ENCODE measurements at places on chromosomes 7 and 10. TPM values are rescaled to one million over a fixed set of nuclear protein-coding genes. Genes with fewer than 3 reads are reported as not detected.

Gene HECW1
- under 0.01 TPM for total RNA-seq

Gene SPOCK2
- not detected for total RNA-seq

Gene CALHM1
- total RNA-seq = not detected

Gene GPR26
- not detected for total RNA-seq

Gene FAM25G
- not detected for total RNA-seq

Gene ASZ1
- not detected for total RNA-seq

Gene HOXA4
- not detected for total RNA-seq

Gene CRPPA
- total RNA-seq = 0.89 TPM

Gene HOXA11
- total RNA-seq = 28.4 TPM

Gene PRSS37
- not detected for total RNA-seq

Gene GRM3
- total RNA-seq = not detected

Gene GHITM
- total RNA-seq = 222 TPM

Gene TOMM7
- total RNA-seq = 138 TPM

Gene ENTPD1
- not detected for total RNA-seq

Gene TRIL
- under 0.01 TPM for total RNA-seq

Gene SFTPD
- not detected for total RNA-seq

Gene DPY19L1
- 27.1 TPM for total RNA-seq

Gene C10orf105
- not detected for total RNA-seq

All from myometrial cell (primary cell).